NCI-H1436 treated with DMSO at 0.1 percent for 48 hours (cell line): ENCODE measurements at places on chromosomes 1 and 21.

- DNase-seq = no peak
Measured at GRCh38 chr1:42258218-42258617, 76.8 kb downstream of the FOXJ3 start.

DNA sequence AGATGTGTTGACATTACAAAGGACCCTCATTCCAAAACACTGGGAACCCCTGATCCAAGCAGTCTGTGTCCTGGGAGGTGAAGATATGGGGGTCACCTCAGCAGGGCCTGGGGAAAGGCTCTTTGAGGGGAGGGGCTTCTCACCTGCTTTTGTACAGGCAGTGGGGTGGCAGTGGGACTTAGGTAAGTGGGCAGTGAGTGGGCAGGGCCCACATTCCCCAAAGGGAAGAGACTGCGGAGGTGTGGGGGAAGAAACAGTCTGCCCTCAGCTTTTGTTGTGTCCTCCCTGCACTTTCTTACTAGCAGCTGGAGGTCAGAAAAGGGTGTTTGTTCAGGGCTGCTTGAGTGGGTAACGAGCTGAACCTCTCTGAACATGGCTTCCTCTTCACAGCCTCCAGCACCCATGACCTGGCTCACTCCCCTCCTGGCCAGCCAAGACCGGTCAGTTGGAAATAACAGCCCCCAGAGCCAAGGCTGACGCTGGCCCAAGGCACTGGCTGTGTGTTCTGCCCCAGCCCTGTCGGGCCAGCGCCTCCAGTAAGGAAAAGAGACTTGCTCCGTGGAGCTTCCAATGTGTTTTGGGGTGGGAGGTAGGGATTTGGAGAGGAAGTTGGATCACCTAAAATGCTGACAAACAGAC lies 173.5 kb downstream of the PSMG1 start:
- DNase-seq = no peak

GRCh38 chr1:211469938-211470529 lies 21.9 kb downstream of the RD3 start:
- no peak for DNase-seq

DNA sequence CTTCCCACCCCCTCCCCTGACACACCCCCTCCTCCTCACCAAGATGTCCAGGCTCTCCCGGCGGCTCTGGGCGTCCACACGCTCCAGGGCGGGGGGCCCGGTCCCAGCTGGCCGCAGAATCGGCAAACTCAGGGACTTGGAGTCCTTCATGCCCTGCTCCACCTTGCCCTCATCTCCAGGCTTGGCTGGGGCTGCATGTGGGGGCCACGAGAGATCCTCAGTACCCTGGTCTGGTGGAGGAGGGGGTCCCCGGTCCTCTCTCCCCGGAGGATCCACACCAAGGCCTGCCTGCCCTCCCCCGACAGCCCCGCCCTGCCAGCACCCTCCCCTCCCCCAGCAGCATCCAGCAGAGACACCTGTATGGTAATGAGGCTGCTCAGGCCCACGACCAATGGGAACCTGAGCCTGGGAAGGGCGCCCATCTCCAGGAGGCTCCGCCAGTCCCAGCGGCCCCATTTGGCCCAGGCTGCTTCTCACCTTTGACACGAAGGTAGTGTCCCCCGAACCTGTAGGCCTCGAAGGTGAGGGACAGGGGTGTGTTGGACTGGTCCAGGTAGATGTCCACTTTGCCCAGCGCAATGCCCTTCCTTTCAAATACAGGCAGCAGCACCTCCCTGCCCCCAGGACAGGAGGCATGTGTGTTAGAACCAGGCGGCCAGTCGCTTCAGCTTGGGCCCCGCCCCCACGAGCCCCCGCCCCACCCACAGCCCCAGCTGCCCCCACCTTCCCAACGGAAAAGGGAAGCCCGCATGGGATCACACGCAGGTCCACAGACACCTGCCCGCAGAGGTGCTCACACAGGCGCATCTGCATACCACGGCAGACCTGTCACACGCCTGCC lies 8.2 kb upstream of the TNFRSF25 start:
- peak; percentile 45 for DNase-seq

DNA sequence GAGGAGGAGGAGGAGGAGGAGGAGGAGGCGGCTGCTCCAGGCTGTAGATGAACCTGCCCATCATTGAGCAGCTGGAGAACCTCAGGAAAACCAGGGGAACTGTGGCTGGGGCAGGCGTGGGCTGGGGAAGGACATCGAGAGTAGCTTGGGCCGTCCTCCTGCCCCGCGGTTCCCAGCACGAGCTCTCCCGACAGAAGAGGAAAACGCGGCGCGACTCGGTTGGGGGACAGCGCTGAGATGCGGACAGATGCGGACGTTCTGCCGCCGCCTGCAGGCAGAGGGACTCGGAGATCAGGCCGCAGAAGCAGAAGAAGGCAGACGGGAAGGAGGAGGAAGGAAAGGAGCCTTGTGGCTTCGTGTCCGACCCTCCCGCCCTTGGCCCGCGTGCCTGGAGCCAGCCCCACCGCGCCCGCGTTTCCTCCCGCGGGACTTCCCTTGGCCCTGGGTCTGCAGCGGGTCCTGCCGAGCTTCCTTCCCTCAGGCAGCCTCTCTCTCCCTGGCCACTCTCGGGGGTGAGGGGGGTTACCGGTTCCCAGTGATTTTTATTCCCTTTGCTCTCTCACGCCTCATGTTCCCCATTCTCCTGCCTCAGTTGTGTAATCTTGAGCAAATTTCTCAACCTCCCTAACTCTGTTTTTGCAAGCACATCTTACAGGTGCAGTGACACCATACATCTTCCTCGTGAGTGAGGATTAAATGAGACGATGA lies 1.7 kb upstream of the TNFRSF9 start:
- no peak for DNase-seq

DNA sequence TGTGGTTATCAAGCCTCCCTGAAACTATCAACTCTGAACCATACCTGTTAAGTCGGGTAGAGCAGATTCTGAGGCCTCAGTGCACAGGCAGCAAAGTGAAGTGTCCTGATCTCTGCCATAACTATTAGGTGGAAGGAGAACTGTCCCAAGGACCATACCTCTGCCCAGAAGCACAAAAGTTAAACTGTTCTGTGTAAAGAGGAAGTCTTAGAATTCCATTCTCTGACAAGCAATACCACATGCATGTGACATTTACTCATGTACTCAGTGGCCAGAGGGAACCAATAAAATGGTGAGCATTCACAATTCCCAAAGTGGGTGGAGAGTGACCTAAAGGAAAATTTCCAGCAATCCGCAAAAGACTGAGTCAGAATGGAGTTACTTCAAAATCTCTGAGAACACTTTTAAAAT lies 61.0 kb downstream of the TOR3A start:
- DNase-seq = no peak

GRCh38 chr1:65832296-65832695 lies 39.6 kb downstream of the PDE4B start:
- no peak for DNase-seq

GRCh38 chr1:31834501-31834900 lies 18.7 kb upstream of the SPOCD1 start:
- no peak for DNase-seq

- no peak for DNase-seq
Measured at GRCh38 chr1:89298461-89298860, 25.8 kb upstream of the GBP5 start.

DNA sequence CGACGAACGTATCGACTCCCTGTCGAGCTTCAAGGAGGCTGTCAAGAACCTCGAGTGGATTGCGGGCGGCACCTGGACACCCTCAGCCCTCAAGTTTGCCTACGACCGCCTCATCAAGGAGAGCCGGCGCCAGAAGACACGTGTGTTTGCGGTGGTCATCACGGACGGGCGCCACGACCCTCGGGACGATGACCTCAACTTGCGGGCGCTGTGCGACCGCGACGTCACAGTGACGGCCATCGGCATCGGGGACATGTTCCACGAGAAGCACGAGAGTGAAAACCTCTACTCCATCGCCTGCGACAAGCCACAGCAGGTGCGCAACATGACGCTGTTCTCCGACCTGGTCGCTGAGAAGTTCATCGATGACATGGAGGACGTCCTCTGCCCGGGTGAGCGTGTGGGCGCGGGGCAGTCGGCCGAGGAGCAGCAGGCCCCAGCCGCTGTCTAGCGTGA lies 28.0 kb downstream of the COL6A2 start:
- no peak for DNase-seq

GRCh38 chr1:240194120-240194519 lies 102.4 kb downstream of the FMN2 start:
- no peak for DNase-seq

DNA sequence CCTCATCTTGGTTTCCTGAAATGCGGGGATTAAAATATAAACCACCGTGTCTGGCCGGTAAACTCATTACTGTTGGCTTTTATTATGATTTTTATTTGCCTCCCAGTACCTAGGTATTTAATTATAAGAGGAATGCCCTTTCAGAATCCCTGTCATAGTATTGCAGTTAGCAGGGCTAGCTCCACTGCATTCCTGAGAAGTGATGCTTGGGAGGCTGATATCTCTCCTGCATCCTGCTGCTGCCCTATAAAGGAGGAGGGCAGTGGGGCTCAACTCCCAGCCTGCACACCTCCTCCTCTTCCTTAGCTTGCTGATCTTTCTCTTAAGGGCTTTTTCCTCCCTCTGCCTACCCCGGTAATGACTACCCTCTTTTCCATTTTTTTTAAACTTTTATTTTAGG lies 19.9 kb upstream of the DISC1 start:
- DNase-seq = no peak

- no peak for DNase-seq
Measured at GRCh38 chr21:44890961-44891541, 17.6 kb upstream of the PTTG1IP start.
